CD8-positive, alpha-beta memory T cell (primary cell): ENCODE measurements at places on chromosomes 1 and 21.

- DNase-seq: no peak
These were observed 10.3 kb downstream of the NPR1 start for GRCh38 chr1:153688736-153689328.

DNA sequence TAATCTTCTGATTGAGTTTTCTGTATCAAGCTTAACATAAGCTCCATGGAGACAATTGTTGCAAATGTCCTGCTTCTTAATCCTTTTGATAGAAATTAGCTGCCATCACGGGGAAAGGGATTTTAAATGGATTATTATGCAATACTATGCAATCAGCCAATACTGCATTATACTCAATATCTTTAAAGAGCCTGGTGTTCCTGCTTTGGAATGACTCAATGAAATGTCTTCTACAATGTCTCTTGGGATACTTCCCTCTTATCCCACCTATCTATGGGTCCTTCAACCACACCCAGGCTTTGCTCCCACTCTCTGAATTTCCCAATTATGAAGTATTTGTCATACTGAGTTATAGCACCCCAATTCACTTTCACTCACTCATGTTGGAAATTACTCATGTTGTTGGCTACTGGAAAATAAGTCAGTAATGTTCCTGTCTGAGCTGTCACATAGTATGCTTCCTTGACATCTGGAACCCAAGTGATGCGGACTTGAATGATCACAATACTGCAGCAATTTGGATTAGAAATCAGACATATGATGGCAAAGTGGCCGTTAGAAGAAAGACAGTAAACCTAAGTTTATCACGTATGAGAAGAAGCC, 85.0 kb downstream of the TPR start:
- DNase-seq: no peak

DNA sequence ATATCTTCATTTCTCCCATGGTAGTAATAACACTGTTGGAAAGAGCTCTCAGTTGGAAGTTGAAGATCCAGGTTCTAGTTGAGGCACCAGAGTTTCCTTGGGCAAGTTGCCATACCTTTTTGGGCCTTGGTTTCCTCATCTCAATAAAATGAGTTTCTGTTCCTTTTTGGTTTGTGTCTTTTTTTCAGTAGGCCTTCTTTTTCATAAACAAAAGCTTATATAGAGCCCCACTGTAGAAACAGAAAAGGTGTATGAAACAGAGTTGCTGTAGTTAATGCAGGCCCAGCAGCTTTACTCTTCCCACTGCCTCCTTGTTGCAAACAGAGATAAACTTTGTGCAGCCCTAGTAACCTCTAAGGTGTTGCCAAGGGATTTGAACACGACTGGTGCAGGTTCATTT, 41.7 kb downstream of the WNT4 start:
- no peak for DNase-seq

DNA sequence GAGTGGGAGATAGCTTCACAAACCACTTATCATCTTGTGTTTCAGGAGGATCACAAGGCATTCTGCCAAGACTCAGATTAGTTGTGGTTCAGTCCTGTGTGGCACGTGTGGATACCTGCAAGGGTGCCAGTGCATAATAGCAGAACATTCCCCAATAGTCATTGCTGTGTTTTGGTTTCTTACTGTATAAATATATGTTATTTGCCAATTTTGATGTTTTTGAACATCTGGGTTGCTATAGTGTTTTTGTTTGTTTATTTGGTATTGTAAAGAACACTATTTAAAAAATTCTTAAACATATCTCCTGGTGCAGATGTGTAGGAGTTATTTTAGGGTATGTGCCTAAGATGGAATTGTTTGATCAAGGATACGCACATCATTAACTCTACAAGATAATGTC, 5.4 kb upstream of the NTMT2 start:
- no peak for DNase-seq

GRCh38 chr1:162022626-162023025, 1.0 kb downstream of the OLFML2B start:
- DNase-seq: no peak

GRCh38 chr1:5983361-5984103, 8.7 kb downstream of the NPHP4 start:
- DNase-seq: no peak

GRCh38 chr1:165759095-165759494, 9.6 kb downstream of the TMCO1 start:
- no peak for DNase-seq
